CD4-positive, alpha-beta T cell treated with Interleukin-6 at 100 ng/mL for 8 hours (primary cell): ENCODE measurements at places on chromosomes 3 and 15.

DNA sequence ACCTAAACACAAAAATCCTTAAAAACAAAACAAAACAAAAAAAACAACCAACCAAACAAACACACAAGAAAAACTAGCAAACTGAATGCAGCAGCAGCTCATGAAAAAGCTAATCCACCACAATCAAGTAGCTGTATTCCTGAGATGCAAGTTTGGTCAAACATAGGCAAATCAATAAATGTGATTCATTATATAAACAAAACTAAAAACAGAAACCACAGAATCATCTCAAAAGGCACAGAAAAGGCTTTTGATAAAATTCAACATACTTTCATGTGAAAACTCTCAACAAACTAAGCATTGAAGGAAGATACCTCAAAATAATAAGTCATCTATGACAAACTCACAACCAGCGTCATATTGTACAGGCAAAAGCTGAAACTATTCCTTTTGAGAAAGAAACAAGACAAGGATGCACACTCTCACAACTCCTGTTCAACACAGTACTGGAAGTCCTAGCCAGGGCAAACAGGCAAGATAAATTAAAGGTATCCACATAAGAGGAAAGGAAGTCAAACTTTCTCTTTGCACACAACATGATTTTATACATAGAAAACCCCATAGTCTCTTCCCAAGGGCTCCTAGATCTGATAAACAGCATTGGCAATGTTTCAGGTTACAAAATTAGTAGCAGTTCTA, 495.1 kb upstream of the SGO1 start:
- no peak for DNase-seq

- DNase-seq = no peak
Observed at GRCh38 chr3:156341332-156341731, 213.6 kb downstream of the SSR3 start.

GRCh38 chr15:81502439-81502838, 128.4 kb upstream of the TMC3 start:
- no peak for DNase-seq

- DNase-seq = peak; percentile 65
Observed at GRCh38 chr3:66822186-66823008, 175.7 kb upstream of the KBTBD8 start.

- peak; percentile 78 for DNase-seq
Observed at GRCh38 chr15:44712346-44713005, 1.2 kb downstream of the B2M start.

- DNase-seq = no peak
Observed at GRCh38 chr15:77495838-77496596, 75.3 kb downstream of the HMG20A start.
